ENCODE measurements at places on chromosomes 2 and 18. TPM values are rescaled to one million over a fixed set of nuclear protein-coding genes. Genes with fewer than 3 reads are reported as not detected.

Gene NPAS2
- 13.9 TPM for total RNA-seq

Gene GALNT3
- 4.3 TPM for total RNA-seq

Gene UGT1A1
- total RNA-seq = not detected

Gene IGFBP5
- total RNA-seq = 754 TPM

Gene CFC1
- total RNA-seq = not detected

Gene SFTPB
- not detected for total RNA-seq

Gene SLC5A7
- total RNA-seq = not detected

Gene IL36B
- total RNA-seq = not detected

Gene ABCG5
- not detected for total RNA-seq

Gene ZNF396
- total RNA-seq = 1.3 TPM

Gene ARL6IP6
- total RNA-seq = 20.0 TPM

Gene IL36G
- total RNA-seq = not detected

Gene TP53I3
- total RNA-seq = 66.9 TPM

Gene TFCP2L1
- total RNA-seq = not detected

Gene SCLY
- 12.6 TPM for total RNA-seq

Gene ZC3H15
- total RNA-seq = 84.2 TPM

Gene IWS1
- total RNA-seq = 42.7 TPM

Gene LYG2
- not detected for total RNA-seq

Gene CDH19
- not detected for total RNA-seq

Gene COBLL1
- total RNA-seq = 13.4 TPM

Gene SLC9A4
- under 0.01 TPM for total RNA-seq

Gene LOXHD1
- under 0.01 TPM for total RNA-seq

Gene SYT4
- not detected for total RNA-seq

Gene B3GNT7
- total RNA-seq = 0.64 TPM

Gene NCKAP5
- total RNA-seq = 28.7 TPM

Gene RBM45
- 19.0 TPM for total RNA-seq

Gene COLEC11
- 0.43 TPM for total RNA-seq

Gene ARHGAP28
- total RNA-seq = 6.0 TPM

Gene RAD51AP2
- under 0.01 TPM for total RNA-seq

Gene PASK
- 5.5 TPM for total RNA-seq

Gene C2orf72
- not detected for total RNA-seq

Gene IMPACT
- total RNA-seq = 25.8 TPM

Gene SERTAD2
- total RNA-seq = 6.8 TPM

Gene GPBAR1
- under 0.01 TPM for total RNA-seq

Gene TSPYL6
- total RNA-seq = not detected

Gene INHBB
- under 0.01 TPM for total RNA-seq

Gene SP9
- total RNA-seq = under 0.01 TPM

Gene NEU4
- not detected for total RNA-seq

Gene SERPINB10
- total RNA-seq = not detected

Gene PRKAG3
- not detected for total RNA-seq

Gene SNRPD1
- 9.7 TPM for total RNA-seq

Gene COLEC12
- 3.9 TPM for total RNA-seq

Gene C1QL2
- total RNA-seq = not detected

Gene ASB18
- total RNA-seq = not detected

Gene ALS2
- total RNA-seq = 44.0 TPM

Gene SLC14A1
- total RNA-seq = 0.86 TPM

Gene R3HDM1
- 13.8 TPM for total RNA-seq

Gene RGPD3
- 0.32 TPM for total RNA-seq

Gene FN1
- 3,312 TPM for total RNA-seq

Gene CD28
- not detected for total RNA-seq

Gene PRSS56
- not detected for total RNA-seq

Gene RASGRP3
- 12.1 TPM for total RNA-seq

Gene PDE1A
- total RNA-seq = 1.7 TPM
